Activated CD4-positive, alpha-beta T cell treated with anti-CD3 and anti-CD28 coated beads, Interleukin-2, amount 10 ng/mL, durations not matched to agents 7 days and 5 days (primary cell): ENCODE measurements at places on chromosomes 3 and 15.
A peak's percentile ranks its signal among the peaks of the same experiment; 100 is the strongest.

DNA sequence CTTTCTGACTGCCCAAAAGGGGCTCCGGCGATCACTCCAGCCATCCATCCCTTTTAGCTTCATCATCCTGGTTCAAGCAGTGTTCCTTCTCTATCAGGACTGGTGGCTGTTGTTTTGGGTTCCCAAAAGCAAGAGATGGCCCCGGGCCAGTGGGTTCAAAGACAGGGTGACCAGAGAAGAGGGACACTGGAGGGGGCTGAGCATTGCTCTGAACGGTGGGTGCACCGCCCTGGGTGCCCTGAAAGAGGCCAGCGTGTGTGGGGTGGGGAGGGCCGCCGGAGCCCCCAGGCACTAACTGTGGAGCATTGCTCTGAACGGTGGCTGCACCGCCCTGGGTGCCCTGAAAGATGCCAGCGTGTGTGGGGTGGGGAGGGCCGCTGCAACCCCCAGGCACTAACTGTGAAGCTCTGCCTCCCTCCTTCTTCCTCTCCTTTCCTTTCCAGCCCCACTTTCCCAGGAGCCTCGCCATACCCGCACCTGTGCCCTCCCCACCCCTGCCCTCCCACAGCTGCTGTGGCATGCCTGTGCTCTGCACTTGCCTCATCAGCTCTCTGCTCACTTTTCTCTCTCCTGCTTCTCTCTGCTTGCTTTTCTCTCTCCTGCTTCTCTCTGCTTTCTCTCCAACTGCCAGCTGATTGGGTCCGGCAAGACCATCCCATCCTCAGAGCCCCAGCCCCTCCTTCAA lies 37.4 kb upstream of the OR4F6 start:
- DNase-seq = no peak

DNA sequence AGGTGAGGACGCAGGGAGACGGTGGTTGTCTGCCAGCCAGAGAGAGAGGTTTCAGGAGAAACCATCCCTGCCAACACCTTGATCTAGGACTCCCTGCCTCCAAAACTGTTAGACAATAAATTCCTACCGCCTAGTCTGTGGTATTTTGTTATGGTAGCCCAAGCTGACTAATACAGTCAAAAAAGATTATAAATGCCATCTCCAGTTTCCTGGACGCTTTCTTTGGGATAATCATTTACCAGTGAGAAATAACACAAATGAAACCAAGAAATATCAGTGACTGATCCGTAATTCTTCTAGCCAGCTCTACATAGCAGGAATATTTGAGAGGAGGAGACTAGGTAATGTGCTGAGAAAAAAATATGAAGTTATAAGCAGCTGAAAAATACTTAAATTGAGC lies 707.8 kb upstream of the LMCD1 start:
- no peak for DNase-seq

DNA sequence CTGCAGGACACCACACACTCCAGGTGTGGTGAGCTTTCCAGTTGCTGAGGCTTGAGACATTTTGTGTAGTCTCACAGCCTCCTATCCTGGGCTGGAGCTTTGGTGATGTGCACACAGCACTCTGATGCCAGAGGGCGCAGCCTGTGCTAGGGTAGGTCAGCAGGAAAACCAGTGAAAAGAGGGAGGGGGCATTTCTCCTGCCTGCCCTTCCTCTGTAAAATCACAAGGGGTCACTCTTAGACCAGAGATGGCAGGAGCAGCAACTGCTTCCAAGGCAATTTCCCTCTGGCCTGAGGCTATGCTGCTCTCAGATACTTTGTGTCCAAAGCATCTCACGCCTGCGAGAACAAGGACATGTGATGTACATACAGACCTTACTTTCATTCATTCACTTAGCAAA lies 16.5 kb upstream of the MUSTN1 start:
- DNase-seq = peak; percentile 38

- DNase-seq = no peak
These were observed 354.1 kb downstream of the GABRG3 start for GRCh38 chr15:27324886-27325615.

GRCh38 chr3:192373032-192373431 lies 354.3 kb downstream of the FGF12 start:
- no peak for DNase-seq

GRCh38 chr3:128707928-128708494 lies 18.0 kb upstream of the RAB7A start:
- no peak for DNase-seq

GRCh38 chr15:100372739-100373119 lies 31.0 kb upstream of the ADAMTS17 start:
- no peak for DNase-seq

- DNase-seq = no peak
These were observed 67.4 kb downstream of the XXYLT1 start for GRCh38 chr3:195203606-195204005.

GRCh38 chr3:55571216-55571813 lies 84.2 kb upstream of the WNT5A start:
- no peak for DNase-seq

DNA sequence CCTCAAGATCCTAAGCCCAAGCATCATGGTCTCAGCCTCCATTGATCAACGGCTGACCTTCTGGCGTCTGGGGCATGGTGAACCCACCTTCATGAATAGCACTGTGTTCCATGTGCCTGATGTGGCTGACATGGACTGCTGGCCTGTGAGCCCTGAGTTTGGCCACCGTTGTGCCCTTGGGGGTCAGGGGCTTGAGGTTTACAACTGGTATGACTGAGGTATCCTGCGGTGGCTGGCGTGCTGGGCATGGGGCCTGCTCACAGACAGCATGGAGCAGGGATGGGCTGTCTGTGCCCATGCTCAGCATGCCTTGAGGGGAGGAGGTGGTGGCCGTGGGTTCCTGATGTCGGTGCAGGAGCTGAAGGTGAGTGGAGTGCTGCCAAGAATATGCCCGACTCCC lies 3.3 kb downstream of the DALRD3 start:
- DNase-seq = no peak

GRCh38 chr3:39028546-39028945 lies 23.2 kb downstream of the SCN11A start:
- DNase-seq = no peak

DNA sequence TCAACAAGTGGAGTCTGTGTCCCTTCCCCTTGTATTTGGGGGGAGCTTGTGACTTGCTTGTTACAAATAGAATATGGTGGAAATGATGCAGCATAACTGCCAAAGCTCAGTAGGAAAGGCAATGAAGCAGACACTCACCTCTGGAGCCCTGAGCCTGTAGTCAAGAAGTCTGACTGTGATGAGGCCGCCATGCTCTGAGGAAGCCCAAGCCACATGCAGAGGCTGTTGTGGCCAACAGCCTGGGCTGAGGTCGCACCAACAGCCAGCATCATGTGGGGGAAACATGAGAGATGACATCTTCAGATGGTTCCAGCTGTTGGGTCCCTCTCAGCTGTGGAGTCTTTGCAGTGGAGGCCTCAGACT lies 161.4 kb downstream of the CHSY1 start:
- no peak for DNase-seq

DNA sequence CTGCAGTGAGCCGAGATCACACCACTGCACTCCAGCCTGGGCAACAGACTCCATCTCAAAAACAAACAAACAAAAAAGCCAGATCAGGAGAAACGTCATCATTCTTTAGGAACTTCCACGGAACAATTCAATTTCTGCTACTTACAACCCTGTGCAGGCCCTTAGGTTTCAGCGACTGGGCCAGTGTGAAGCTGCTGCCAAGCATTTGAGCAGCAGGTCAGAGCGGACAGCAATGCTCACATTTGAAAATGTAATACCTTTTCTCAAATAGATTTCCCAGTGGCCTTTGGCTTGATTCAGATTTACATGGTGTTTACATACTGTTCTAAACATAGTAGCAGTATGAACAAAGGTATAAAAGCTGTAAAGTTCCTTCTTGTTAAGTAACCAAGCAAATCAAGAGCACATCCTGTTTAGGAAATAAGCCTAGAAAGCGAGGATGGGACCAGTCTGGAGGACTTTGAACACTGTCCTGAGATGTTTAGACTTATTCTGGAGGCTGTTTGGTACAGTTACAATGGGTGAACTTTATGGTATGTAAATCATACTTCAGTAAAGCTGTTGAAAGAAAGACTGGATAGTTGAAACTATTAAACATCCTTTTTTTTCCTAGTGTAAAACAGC lies 141.2 kb downstream of the HCN4 start:
- no peak for DNase-seq

GRCh38 chr15:58498821-58499580 lies 67.2 kb downstream of the LIPC start:
- DNase-seq = no peak

DNA sequence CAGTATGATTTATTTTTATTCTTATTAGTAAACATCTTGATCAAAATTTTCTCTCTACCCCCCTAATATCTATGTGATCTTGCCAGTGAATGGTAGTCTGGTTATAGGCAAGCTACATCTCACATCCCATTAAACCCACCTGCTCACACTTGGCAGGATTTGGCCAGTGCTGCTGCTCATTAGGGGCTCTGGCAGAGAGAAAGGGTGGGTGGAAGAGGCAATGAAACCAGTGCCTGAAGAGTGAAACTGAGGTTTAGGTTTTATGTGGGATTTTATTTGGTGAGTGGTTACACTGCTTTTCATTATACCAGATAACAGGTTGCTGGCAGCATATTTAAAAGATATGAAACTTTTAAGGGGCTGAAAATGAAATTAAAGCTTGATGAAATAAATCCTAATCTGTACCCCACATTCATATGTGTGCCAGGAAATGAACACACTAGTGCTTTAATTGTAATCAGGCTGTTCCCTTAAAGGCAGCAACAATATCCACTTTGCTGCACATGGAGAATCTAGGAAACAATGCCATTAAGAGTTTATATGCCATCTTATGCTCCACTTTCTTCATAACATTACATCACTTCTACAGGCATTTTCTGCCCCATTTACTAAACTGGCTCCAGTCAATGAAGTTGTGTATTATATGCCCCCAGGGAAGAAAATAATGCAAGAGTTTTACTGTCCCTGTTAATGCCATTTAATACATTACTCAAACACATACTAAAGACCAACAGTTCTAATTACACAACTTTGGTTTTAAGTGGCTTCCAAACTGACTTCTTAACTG lies 688.7 kb downstream of the MECOM start:
- DNase-seq = no peak

DNA sequence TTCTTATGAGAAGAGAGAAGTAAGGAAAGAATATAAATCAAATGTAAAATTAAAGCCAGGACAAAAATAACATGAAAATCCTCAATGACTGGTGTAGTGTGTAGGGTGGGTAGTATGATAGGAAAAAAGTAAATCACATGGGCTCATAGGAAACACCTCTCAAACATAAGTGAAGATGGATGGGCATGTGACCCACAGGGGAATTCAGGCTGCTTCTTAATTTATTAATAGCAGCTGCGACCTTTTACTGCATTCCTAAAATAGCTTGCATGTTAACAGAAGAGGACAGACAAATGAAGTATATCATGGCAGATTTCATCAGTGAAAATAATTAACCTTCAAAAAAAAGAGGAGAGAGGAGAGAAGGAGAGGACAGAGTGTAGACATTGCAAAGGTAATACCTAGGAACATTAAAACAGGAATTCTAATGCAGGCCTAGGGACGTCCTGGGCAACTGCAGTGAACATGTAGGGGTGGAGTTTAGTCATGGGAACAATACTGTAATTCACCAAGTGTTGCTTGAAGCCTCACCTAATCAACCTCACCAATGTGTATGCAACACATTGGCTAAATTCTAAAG lies 132.9 kb downstream of the KCNMB2 start:
- no peak for DNase-seq

GRCh38 chr3:167228135-167228534 lies 152.0 kb downstream of the ZBBX start:
- no peak for DNase-seq

DNA sequence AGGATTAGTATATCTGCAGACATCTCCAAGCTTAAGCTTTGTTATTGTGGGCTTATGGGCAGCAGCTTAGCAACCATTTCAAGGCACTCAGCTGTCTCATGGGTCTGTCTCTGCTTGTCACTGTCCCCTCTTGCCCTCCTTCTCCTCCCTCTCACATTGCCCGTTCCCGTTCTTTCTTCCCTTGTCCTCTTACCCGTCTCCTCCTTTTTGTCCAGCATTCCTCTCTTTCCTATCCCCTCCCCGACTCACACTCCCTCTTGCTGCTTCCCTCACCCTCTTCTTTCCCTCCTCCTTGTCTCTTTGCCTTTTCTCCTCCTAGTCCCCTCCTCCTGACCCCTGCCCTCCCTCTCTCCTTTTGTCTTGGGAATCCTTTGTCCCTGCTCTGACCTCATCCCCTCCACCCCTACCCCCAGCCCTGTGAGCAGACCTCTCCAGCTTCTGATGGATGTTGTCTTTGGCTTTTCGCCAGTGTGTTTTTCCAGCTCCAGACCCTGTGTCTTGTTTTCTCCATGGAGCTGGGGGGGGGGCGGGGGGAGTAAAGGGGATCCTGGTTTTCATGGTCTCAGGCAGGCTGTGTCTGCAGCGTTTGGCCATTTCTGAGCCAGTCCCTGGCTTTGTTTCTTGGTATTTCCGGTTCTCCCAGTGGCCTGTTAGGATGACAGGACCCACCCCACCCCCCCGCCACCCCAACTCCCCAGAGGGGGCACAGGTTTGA lies 47.9 kb upstream of the TRAK1 start:
- DNase-seq = no peak

DNA sequence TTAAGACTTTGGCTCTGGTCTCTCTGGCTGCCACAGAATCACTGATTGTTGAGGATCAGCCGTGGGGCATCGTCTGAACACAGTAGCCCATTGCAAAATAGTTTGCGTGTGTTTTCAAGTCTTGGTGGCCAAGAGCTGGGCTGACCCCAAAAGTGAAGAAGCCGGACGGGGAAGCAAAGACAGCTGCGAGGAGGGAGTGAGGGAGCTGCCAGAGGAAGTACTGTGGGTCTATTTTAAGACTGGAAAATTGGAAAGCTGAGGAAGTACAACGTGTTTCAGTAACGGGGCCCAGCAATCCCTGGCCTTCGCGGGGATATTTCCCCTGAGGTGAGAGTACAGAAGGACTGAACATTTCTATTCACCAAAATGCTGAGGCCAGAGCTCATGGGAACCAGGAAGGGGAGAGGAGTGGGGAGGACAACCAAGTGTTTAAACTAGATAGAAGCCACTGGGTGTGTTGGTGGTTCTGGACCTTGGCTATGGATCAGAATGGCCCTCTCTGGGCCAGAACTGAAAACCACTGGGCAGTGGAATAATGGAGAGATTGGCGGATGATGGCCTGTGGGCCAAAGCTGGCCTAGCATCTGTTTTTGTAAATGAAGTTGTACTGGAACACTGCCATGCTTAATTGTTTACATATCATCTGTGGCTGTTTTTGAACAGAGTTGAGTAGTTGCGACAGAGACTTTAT lies 34.1 kb upstream of the LIMD1 start:
- no peak for DNase-seq

- no peak for DNase-seq
These were observed 974.6 kb downstream of the FHIT start for GRCh38 chr3:60276615-60277014.

- DNase-seq = no peak
These were observed 257.7 kb upstream of the AZI2 start for GRCh38 chr3:28606283-28606682.

DNA sequence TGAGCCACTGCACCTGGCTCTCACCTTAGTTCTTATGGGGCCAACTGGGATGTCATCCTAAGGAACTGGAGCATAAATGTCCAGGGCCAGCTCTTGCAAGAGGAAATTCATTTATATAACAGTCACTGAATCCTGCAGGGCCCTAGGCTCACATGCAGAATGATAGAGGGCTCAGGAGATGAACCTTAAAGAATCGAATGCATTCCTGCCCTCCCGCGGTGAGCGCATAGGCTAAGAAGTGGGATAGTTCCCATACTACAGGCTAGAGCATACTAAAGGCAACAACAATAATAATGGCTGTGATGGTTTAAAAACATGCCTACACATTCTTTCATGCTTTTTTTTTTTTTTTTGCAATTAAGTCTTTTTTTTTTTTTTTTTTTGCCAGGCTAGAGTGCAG lies 17.1 kb upstream of the CSRNP1 start:
- DNase-seq = no peak
